ENCODE measurements at places on chromosomes 2 and 18. TPM values are rescaled to one million over a fixed set of nuclear protein-coding genes. Genes with fewer than 3 reads are reported as not detected.

GRCh38 chr2:237351796-237352195, 62.2 kb downstream of the COL6A3 start:
- DNase-seq = no peak

DNA sequence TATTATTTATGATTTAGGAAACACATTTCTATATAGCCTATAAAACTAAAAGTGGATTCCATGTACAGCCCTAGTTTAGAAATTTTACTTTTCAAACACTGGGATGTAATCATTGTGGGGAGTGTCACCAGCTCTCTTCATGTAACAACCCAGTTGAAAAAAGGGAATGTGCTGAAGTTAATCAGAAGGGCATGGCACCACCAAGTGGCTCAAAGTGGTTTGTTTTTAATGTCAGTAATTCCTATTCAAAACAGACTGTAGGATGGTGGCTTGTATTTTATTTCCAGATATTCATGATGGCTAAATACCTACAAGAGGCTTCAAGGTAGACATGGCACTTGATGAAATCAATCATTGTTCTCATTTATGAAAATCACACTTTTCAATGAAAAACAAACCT, 58.1 kb upstream of the TMEM182 start:
- DNase-seq = no peak

- DNase-seq = no peak
Measured at GRCh38 chr2:210288408-210288807, 26.6 kb downstream of the MYL1 start.

DNA sequence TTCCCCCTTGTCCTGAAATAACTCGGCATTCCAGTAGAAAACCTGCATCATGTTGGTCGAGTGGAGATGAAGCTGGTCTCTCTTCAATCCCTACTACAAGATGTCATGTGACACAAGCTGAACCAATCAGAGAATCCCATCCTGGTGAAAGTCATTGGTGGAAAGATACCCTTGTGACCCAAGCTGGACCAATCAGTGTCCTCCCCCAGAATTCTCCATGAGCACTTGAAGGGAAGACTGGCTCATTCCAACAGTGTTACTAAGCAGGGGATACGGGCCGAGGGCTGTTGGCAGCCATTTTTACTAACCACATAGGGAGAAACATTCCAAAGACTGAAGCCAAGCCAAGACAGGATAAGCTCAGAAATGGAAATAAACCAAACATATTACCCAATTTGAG, 298.3 kb downstream of the ICOS start:
- DNase-seq = no peak

DNA sequence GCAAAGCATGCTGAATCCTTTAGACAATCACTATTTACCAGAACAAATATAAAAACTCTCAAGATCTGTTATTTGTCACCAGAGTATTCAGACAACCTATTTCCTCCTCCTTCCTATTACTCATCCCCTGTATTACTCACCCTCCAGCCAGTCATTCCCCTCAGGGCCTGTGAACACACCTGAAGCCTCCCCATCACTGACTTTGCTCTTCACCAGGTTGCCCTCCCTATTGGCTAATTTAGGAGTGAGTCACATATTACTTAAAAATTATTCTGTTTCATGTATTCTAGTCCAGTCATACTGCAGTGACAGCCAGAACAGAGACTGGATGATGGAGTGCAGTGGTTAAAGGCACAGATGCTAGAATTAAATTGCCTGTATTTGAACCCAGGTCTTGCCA, 3.7 kb upstream of the ATG16L1 start:
- DNase-seq = no peak

DNA sequence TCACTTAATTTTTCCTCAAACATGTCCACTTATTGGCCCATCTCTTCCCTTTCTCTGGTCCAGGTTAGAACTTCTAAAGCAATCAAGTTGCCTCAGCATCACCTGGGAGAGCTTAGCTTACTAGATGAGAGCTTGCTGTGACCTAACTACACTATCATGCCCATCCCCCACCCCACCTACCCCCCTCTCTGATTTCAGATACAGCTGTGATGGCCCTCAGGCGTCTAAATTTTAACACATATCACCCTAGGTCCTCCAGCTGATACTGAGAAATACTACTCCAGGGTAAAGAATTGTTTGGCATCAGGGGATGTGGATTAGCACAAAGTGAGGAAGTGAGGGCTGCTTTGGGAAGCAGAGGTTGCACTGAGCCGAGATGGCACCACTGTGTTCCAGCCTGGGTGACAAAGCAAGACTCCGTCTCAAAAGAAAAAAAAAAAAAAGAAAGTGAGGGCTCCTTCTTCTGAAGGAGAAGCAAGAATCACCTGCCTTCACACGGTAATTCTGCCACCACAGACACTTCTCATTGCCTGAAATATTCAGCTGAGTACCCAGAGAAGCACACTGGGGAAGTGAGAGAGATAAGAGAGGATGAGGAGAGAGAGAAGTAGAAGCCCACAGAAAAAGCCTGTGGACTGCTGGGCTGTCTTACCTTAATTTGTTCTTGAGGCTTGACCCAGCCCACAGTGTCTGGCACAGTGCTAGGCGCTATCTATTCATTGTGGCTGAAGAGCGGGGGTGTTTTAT, 263.4 kb downstream of the ASXL3 start:
- DNase-seq = no peak

GRCh38 chr2:15556311-15556930, 4.7 kb downstream of the NBAS start:
- DNase-seq = no peak

DNA sequence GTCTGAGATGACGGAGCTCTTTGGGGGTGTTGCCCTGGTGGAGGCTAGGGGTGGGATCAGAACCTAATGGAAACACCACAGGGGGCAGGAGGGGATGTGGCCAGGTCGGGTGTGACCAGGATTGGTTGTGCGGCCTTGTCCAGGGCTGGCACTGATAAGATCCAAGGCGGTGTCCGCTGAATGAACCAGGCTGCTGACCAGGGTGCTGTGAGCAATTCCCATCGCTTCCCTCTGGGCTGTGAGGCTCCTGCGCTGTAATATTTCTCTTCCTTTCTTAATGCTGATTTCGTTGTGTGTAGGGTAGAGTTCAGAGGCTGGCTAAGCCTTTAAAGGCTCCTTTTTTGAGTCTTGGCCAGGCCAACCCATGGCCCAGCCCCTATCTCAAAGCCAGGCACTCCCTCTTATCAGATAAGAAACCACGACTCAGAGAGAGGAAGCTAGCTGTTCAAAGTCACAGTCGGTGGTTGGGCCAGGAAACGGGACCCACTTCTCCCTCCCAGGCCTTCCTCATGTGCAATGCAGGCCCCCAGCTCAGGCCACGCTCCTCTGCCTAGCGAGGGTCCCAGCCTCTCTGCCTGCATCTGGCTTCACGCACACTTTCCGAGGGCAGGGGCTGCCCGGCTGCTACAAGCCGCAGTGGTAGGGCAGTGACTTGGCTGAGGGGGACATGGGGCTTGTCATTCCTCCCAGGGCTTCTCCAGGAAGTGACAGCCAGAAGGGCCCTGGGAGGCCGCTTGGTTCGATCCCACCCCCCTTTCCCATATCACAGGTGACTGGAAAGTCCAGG, 26.0 kb upstream of the FOSL2 start:
- DNase-seq = no peak

- DNase-seq = no peak
Measured at GRCh38 chr2:151918308-151918707, 90.1 kb upstream of the ARL5A start.

The SEPTIN10 gene
- total RNA-seq = 114 TPM

DNA sequence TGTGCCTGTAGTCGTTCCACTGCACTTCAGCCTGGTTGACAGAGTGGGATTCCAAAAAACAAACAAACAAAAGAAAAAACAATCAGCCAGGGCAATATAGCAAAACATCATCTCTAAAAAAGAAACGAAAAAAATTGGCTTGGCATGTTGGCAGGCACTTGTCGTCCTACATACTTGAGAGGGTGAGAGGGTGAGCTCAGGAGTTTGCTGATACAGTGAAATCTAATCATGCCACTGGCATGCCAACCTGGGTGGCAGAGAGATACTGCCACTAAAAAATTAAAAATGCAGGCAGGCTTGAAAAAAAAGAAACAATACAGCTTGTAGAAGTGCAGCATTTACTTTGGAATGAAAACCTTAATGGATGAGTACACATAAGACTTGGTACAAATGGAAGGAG, 282.9 kb upstream of the RGPD4 start:
- DNase-seq = no peak

DNA sequence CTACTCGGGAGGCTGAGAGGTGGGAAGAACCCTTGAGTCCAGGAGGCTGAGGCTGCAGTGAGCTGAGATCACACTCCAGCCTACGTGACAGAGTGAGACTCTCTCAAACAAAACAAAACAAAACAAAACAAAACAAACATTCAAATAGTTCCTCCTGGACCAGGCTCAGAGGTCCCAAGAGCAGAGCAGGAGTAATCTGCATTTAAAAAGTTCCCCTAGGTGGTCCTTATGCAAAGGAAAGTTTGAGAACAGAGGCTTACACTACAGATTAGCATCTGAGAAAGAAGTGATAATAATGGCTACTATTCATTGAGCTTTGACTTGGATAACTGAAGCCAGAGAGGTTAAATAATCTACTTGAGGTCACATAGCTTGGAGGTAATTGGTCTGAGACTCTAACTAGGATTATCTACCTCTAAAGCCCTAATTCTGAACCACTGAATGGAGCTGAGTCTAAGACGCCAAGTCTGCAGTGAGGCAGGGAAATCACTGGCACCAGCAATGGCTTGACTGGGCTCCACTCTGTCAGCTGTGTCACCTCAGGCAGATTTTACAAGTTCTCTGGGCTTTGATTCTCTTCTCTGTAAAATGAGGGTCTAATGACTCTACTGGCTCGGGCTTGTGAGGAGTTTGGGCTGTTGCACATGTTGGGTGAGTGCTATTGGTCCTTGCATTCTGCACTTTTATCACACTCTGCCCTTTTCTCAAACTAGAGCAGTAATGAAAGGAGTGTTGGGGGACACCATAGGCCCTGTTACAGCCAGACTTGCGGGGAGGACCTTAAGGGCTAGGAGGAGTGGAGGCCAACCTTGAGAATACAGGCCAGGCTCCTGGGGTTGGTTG, 29.2 kb upstream of the DLX2 start:
- no peak for DNase-seq

The PIEZO2 gene
- total RNA-seq = 8.0 TPM

DNA sequence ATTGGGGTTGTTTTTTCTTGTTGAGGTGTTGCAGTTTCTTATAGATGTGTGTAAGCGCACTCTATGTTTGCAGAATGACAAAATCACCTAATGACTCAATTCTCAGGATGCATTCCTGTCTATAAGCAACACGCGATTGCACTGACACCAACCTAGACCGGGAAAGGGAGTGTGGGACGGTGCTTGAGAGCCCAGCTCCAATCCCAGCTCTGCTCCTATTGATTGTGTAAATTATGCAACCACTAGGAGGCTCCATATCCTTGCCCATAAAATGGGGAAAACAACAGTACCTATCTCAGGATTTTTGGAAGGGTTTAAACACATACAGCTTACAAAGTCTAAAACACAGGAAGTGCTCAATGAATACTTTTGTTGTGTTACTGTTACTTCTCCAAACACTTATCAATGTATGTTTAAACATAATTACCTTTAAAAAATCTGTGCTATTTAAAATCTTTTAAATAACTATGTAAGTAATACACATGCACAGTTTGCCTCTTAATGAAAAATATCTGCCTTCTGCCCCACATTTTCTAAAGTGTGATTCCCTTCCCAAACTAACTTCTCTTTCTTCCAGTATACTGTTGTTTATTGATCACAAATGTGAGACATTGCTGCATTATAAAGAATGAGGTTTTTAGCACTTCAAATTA, 132.5 kb downstream of the SPHKAP start:
- DNase-seq = no peak

The ONECUT2 gene
- total RNA-seq = 0.78 TPM

GRCh38 chr2:239298116-239298804, 102.6 kb downstream of the HDAC4 start:
- DNase-seq = no peak

GRCh38 chr2:132448331-132448730, 31.7 kb downstream of the GPR39 start:
- no peak for DNase-seq

The CHST9 gene
- 3.1 TPM for total RNA-seq

DNA sequence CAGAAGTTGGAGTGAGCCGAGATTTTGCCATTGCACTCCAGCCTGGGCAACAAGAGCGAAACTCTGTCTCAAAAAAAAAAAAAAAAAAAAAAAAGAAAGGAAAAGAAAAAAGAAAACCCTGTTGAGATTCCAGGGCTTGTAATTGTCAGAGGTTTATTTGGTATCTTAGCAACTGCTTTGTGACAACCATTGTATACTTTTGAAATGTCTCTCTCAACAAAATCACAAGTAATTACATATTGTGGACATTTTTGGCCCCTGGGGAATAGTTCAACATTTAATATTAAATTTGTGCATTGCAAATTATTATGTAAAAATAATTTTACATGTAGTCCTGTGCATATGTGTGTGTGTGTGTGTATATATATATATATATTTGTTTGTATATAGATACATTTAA, 270.8 kb downstream of the GALNT13 start:
- no peak for DNase-seq

DNA sequence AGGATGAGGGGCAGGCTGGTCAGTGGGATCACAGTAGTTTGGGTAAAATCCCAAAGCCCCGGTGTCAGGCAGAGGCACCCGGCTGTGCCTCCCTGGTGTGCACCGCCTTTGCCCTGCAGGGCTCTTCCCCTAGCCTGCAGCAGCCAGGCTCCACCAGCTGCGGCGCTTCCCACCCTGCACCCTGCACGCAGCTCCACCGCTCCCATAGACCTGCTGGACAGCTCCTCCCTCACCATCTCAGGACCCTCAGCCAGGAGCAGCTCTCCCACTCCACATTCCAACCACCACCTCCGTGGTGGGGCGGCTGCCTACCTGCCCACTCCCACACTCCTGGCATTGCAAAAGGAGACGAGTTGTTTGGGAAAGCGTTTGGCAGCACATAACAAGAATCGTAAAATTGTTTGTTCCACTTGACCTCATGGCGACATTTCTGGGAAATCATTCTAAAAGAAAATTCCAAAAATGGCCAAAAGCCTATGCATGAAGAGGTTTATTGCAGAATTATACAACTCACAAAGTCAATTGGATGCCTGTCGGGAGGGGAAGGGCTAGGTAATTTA, 287.4 kb upstream of the HDAC4 start:
- DNase-seq = no peak

DNA sequence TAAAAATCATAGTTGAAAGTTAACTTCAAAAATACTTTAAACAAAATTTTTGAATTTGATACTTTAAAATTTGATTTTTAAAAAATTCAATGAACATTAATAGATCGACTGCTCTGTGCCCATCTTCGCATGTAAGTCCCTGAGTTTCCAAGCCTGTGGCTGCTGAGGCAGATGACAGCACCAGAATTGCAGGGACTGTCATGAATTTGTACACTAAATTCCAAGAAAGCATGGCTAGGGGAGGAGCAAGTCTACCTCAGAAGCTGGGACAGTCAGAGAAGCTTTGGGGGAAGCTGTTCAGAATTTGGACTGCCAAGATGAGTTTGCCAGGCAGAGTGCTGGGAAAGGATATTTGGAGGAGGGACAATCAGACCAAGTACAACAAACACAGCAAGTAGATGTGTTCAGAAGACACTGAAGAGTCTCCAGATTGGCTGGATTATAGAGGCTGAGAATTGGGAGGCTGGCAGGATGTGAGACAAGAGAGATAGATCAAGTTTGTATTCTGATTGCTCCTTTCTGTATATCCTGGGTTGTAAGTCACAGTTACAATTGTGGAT, 79.0 kb downstream of the ASXL3 start:
- no peak for DNase-seq

The PDE11A gene
- 1.7 TPM for total RNA-seq
